ENCODE measurements at places on chromosomes 2 and 18.

DNA sequence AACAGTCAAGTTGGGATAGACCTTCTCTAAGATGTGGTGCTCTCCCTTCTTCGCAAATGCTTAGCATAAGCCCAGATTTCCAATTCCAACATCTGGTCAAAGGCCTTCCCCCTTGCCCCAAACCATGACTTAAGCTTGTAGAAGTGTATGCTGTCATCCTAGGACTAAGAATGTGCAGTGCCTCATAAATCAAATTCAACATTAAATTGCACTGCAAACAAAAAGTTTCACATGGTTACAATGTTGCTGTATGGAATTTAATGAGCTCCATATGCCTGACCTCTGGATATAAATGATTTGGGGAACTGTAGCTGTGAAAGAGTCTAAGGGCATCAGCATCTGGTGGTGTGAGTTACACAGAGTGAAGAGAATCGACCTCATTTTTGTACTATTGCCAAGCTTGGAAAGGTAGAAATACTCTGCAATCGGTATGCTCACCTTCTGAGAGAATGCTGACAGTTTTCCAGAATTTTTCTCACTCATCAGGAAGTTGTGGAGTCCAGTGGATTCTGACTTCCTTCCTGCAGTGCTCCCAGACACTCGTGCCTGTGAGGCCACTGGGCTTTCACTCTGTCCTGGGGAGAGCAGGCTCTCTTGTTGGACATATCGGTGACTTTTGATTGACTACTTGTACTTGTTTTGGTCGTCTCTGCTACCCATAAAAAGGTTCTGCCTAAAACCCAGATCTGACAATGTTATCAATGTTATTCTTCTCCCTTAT, 40.6 kb downstream of the FASTKD2 start:
- no peak for DNase-seq

DNA sequence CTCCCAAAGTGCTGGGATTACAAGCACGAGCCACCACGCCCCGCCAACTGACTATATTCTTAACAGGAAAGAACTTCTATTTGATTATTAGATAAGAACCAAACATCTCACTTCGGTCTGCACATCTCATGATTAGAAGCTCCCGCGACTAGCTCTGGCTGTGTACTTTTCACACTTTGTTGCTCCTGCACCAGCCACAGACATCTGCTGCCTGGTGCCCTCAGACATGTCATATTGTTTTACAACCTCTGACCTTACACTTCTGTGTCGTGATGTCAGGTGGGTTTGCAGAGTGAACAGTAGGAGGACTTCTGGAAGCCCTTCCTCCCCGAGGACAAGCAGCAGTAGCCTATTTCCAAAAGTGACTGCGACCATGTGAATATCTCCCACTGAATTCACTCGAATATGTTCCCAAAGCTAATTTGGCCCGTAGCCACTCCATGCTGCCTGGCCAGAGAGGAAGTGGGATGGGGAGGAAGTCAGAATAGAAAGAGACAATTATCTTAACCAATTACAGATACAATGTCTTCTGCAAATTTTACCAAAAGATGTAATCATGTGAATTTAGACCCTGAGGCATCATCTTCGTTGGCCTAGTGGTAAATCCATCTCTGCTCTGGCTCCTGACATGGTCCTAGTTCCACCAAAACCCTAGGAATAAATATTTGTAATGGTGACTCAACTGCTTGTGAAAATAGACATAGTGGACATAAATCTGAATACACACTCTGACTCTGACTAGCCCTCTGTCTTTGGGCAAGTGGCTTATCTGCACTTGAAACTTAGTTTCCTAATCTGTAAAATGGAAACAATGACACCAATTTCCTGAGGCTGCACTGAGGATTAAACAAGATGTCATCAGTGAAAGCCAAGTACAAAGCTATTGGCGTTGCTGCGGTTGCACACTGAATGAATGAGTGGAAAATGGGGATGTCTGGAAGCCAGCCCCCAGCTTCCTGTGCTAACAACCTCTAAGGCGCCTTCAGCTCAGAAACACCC, 406.1 kb downstream of the LRATD1 start:
- no peak for DNase-seq

DNA sequence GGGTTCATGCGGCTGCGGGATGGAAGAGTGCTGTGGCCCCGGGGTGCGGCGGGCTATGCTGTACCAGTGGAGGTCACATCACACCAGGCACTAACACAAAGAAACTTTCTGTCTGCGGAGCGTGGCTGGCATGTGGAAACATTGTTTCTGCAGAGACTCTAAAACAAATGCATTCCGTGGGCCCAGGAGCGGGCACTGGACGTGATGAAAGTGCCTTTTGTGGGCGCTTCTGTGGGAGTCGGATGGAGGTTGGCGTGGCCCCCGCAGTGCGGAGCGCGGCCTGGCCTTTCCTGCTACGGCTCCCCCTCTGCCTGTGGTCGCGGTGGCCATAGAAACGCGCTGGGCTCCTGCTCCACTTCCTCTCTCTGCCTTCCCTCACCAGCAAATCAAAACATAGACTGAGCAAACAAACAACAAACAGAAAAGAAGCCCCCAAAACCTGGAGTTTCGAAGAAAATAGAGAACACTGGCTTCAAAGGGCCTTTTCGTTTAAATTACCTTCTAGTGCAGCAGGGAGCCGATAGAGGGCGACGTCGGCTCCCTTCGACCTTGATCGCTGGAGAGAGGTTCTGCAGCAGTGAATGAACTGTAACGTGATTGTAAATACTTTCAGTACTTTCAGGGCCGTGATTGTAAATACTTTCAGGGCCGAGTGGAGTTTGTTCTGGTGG, 51.4 kb downstream of the KIF5C start:
- no peak for DNase-seq

GRCh38 chr2:148718039-148718438, 73.5 kb downstream of the EPC2 start:
- DNase-seq = no peak

GRCh38 chr2:8583400-8584173, 98.3 kb upstream of the ID2 start:
- DNase-seq = peak; percentile 87

GRCh38 chr18:45340884-45341283, 274.4 kb upstream of the SLC14A2 start:
- no peak for DNase-seq

DNA sequence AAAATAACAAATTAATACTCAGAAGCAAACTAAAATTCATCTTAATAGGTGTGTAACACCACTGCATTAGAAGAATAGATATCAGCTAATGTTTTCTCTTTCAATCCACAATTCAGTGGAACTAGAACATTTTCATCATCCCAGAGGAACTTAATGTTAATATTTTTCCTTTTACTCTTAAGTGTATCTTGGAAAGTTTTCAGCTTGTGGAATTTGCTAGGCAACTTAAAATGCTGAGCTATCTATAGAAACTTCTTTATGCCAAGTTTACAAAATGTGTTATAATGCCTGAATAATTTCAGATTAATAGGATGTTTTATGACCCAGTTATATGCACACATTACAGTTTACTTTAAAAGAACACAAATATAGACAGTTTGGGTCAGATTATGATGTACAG, 86.6 kb upstream of the FAM237A start:
- DNase-seq = no peak

GRCh38 chr2:29057006-29057405, 17.3 kb downstream of the PCARE start:
- DNase-seq = no peak

GRCh38 chr2:60558536-60558935, 5.1 kb upstream of the BCL11A start:
- no peak for DNase-seq

- no peak for DNase-seq
Observed at GRCh38 chr18:21599585-21600525, 649 bp downstream of the ESCO1 start.

GRCh38 chr2:102826904-102827303, 65.1 kb downstream of the TMEM182 start:
- peak; percentile 37 for DNase-seq

GRCh38 chr2:102634831-102635241, 15.5 kb downstream of the SLC9A2 start:
- no peak for DNase-seq

DNA sequence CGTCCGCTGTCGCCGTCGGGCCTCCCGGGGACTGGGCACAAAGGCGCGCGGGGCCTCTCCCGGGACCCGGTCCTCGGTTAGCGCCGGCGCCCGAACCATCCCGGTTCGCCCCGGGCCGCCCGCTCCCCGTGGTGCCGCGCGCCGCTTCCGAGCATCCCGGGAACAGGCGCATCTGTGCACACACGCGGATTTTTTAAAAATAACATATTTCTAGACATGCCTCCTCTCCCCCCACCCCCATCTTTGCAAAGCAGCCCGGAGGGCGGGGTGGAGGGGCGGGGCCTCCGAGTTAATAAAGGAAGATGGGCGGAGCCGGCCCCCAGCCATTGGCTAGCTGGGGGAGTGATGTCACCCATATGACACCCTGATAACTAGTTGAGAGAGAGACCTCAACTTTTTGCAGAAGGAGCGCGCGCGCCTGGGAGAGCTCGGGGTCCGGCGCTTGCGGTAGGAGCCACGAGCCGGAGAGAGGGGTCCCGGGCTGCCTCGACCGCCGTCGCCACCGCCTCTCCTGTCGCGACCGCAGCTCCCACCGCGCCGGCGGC, at the start of gene SOX11:
TSS of gene SOX11 (plus strand) at position 400 of the 545 bp plus-strand sequence. CDS start 338 bp downstream, outside the sequence.
- DNase-seq = peak; percentile 91

DNA sequence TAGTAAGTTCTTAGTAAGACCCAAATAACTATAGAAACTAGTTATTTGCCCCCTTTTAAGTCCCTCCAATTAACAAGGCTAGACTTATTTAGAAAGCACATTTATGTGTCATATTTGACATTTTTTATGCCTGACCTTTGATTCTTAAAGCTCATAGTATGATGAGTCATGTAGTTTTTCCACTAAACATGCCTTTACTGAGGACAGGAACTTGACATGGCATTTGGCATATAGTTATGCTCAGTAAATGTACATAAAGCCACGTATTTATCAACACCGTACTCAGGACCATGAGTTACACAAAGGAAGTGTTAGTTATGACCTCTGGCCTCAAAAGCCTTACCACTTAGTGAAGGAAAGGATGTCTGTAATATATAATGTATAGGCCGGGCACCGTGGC, 78.9 kb downstream of the GNAL start:
- no peak for DNase-seq

DNA sequence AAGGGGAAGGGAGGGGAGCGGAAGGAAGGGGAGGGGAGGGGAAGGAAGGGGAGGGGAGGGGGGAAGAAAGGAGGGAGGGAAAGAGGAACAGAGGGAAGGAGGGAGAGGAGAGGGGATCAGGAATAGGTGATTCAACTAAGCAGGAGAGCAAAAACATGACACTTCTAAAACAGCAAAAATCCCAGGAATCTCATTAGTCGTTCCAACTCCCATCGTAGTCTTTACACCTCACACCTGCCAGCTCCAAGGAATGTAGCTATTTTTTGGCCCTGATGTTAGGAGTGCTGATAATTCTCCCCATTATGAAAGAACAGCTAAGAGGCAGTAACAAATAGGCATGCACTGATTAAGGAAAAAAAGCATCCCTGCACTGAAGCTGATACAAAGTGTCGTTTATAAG, 709.9 kb upstream of the PKDCC start:
- no peak for DNase-seq

GRCh38 chr2:138507267-138507666, 5.7 kb downstream of the SPOPL start:
- no peak for DNase-seq

DNA sequence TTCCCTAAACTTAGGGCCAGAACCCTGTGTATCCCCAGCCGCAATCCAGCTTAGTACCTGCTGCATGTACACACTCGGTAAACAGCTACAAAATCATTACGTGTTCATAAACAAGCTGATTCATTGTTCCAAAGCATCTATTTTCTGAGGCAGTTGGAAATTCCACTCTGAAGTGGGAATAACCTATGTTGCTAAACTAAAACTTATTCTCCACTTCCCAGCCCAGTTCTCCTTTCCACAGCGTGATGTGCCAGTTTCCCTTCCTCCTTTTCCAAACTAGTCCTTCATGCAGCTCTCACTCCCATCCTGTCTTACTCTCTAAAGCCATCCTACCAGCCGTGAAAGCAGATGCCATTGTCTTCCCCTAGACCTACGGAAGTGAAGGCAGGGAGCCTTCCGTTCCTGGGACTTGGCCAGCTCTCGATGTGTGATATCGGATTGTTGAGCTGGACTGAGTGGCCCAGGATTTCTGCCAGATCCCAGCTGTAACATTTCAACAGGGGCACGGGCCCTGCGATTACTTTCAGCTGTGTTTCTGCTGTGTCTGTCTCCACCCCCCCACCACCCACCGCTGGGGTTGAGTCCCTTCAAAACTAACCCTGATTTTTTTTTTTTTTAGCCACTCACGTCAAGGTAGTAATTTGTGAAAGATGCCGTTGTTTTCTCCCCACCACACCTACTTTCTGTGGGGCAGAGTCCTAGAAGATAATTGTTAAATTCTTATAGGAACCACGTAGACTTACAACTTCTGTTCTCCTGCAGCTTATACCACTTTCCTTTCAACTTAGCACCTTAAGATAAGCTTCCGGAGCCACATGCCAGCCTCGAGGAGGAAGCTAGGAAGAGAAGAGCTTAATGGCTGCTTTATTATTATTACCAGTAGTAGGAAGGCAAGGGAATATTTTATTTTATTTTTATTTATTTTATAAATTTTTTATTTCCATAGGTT, 100.9 kb downstream of the CRIM1 start:
- no peak for DNase-seq

GRCh38 chr2:96374211-96374951, 38.8 kb downstream of the NCAPH start:
- peak; percentile 64 for DNase-seq

GRCh38 chr2:209525331-209525730, 101.5 kb downstream of the MAP2 start:
- no peak for DNase-seq

DNA sequence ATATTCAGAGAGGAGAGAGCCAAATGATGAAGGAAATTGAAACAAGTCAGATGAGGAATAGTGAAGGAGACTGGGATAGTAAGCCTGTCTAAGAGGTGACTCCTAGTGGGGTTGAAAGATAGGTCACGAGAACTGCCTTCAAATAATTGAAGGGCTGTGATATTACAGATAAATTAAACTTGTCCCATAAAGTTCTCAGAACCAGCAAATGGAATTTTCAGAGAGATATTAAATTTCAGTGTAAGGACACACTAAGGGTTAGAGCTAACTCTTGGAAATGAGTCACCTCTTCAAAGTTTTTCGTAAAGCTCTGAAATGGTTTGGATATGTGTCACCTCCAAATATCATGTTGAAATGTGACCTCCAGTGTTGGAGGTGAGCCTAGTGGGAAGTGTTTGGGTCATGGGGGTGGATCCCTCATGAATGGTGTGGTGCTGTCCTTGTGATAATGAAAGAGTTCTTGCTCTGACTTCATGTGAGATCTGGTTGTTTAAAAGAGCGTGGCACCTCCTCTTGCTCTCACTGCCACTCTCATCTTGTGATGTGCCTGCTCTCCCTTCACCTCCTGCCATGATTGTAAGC, 87.3 kb downstream of the BABAM2 start:
- no peak for DNase-seq

DNA sequence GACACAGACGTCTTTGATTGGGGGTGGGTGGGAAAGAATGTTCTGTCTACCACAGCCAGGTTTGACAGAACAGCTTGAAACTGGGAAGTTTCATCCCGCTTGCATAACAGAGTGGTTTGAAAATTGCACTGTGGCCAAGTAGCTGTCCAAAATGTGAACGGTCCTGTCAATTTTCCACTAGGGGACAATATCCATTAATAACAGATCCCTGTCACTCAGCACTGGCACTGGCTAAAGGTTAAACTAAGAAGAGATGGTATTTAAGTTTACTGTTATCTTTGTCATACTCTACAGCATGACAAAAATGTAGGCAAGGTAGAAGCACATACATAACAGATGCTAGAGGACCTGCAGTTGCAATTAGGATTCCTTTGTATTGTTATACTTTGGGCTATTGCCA, 55.6 kb upstream of the ACMSD start:
- no peak for DNase-seq

GRCh38 chr2:238946318-238947242, 98.7 kb downstream of the TWIST2 start:
- no peak for DNase-seq
